Choroid plexus epithelial cell (primary cell): ENCODE measurements at places on chromosomes 2 and 18.

GRCh38 chr2:237514474-237515130 is 27.6 kb downstream of the MLPH start:
- no peak for DNase-seq

- DNase-seq, result no peak
These were observed 48.2 kb downstream of the LIPG start for GRCh38 chr18:49610022-49610445.

GRCh38 chr18:24731981-24732380 is 271.5 kb downstream of the HRH4 start:
- DNase-seq, result no peak

DNA sequence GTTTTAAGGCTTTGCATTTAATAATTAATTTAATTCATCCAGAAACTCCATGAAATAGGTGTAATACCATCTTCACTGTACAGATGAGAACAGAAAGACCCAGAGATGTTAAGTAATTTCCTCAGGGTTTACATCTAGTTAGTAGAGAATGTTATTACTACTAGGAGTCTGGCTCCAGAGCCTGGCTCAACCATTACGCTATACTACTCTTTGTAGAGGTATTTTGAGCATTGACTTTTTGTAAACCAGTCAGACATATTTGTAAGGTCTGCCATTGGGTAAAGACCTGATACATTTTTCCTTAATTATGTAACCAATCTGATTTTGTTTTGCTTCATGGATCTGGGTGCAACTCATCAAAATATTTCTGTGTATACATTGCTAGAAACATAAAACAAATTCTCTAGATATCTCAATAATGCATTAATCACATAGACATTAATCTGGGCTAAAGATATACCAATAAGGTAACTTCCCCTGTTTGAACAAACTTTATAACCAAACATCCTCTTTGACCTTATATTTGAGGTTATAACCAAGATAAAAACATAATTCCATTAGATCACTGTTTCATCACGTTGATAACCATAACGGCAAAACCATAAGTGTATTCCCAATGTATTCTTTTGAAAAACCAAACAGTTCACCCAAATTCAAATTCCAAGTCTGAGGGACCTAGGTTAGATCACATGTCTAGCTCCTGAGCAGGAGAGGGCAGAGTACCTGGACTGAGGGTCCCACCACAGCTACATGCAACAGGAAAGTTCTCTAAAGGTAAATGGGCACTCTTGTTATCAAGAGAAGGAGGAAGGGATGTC is 135.0 kb downstream of the IKZF2 start:
- DNase-seq, result no peak

- DNase-seq, result no peak
These were observed 135.2 kb downstream of the HRH4 start for GRCh38 chr18:24595561-24596031.

DNA sequence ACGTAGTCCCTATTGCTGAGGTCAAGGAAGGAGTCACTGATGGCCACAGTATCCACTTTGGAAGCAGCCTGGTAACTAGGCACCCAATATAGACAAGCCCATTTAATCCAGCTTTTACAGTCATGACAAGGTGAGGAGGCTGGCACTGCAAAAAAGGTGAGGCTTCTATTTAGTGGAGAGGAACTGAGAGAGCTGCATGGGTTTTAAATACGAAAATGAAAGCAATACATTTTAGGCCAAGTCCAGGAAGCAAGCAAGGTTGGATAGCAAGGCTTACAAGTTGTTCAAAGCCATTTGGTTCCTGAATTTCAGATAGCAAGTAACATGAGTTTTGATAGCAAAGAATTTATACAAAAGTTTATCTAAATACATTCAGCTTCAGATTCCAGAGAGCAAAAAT is 80.4 kb downstream of the SGPP2 start:
- no peak for DNase-seq

GRCh38 chr2:86285571-86285970 is 51.9 kb downstream of the REEP1 start:
- no peak for DNase-seq

GRCh38 chr2:30148850-30149249 is 2.0 kb downstream of the YPEL5 start:
- no peak for DNase-seq

DNA sequence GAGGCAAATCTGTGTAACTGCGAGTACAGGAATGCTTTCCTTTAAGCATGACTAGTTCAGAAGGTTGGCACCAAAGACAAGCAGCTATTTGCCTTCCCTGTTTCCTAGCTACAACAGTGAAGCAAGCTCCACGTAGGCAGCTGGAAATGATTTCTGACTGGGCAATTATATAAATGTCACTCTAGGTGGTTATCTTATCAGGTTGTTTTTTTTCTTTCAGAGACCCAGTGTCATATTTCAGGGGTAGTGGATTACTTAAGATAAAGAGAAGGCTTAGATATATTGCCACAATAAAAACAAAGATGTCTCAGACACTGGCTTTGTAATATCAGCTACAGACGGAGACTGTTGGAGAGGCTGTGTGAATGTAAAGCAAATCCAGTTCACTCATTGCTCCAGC is 748.9 kb upstream of the NXPH2 start:
- DNase-seq, result peak; percentile 2

GRCh38 chr2:228987441-228988155 is 283.5 kb downstream of the PID1 start:
- DNase-seq, result no peak

DNA sequence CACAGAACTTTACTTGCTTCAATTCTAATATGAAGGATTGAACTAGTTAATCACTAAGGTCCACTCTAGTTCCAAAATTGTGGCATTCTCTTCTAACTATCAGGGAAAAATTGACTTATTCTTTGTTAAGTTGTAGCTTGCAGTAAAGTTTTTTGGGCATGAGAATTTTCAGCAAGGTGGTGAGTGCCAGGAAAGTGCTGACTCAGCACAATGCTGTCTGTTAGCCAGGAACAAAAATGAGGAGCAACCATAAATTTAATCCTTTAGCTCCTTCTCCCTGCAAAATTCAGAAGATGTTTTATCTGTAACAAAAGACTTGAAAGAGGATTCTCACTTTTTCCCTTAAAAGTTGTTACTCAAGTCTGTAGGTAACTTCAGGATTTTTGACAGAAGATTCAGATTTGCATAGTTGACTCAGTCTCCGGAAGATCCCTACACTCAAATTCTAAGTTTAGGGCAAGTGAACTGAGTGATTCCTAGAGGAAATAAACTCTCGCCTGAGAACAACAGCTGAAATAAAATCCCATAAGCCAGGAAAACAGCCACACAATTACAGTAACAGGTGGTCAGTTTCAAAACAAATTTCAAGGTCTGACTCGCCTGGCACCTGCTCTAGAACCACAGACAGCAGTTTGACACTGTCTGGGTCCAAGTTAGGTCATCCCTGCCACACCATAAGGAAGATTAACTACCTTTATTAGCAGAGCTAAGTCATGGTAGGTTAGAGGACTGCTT is 20.2 kb upstream of the DARS1 start:
- no peak for DNase-seq

- peak; percentile 72 for DNase-seq
These were observed 151.2 kb downstream of the FMNL2 start for GRCh38 chr2:152485954-152486736.

GRCh38 chr2:211846714-211847113 is 691.9 kb downstream of the ERBB4 start:
- DNase-seq, result no peak

DNA sequence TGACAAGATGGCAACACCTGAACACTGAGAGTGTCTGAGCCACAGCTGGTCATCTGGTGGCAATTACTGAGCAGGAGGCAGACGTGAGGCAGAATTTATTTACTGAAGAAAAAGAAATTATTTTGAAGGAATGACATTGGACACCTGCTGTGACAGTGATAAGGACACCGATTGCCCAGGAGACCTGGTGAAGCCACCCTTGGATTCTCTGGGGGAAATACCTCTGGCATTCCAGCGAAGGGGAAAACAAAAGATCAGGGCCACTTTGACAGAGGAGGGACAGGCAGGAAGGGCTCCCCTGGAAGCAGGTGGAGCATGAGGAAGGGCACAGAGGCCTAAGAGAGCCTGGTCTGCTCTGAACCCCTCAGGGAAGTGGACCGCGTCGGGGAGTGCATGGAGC is 85.4 kb upstream of the ALPP start:
- DNase-seq, result no peak

GRCh38 chr2:222518570-222519381 is 94.4 kb downstream of the SGPP2 start:
- DNase-seq, result peak; percentile 67

DNA sequence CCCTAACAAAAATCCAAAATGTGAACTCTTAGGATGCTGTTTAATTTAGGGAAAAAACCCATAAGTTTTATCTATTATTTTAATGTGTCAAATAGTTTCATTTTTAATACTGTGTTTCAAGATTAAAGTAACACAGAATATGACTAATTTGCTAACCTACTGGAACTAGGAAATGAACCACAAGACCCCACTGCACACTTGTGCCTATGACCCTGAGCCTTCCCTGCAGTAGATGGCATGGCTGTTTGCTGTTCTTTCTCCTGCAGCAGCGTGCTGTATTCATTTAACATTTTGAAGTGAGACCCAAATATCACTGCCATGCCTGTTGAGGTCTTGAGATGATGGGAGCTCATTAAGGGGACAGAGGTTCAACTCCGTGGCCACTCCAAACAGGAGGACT is 565.2 kb upstream of the NRP2 start:
- DNase-seq, result no peak

- DNase-seq, result no peak
These were observed 109.0 kb upstream of the CXCR4 start for GRCh38 chr2:136226903-136227302.

DNA sequence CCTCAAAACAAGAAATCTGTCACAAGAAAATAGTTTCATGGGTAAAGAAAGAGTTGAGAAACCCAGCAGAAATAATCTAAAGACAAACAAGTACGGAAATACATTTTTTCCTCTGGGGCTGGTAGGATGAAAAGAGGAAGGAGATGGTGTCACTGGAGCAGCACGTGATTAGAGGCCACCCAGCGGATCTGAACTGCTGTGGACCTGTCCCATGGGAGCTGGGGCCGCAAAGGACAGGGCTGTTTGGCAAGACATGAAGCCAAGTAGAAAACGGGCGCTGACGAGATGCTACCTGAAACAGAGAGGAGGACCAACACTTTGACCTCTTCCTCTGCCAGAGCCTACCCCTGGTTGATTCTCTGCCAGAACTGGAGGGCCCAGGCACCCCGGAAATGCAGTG is 295.4 kb upstream of the ATP5MC3 start:
- DNase-seq, result no peak

DNA sequence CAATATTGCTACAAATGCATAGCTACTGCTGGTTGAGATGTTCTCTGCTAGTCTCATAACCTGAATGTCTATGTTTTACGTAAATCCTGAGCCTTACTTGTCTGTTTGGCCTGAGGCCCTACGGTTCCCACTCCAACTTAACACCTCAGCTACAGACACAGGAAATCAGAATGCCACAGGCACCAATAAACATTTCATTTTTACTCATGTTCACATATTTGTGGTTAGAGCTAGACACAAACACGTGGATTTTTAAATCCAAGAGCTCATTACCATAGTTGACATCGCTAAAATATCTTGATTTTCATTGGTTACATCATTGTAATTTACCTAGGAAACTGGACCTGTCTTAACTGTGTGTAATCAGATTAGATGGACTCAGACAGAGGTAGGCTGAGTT is 263.8 kb upstream of the CDH19 start:
- DNase-seq, result peak; percentile 5

GRCh38 chr18:42412281-42412680 is 457.2 kb downstream of the PIK3C3 start:
- DNase-seq, result no peak

- DNase-seq, result no peak
These were observed 144.0 kb downstream of the EML6 start for GRCh38 chr2:54867457-54867856.

- peak; percentile 32 for DNase-seq
These were observed 1.7 kb downstream of the SLC8A1 start for GRCh38 chr2:40450066-40450795.

GRCh38 chr2:203340791-203341487 is 12.7 kb downstream of the ABI2 start:
- peak; percentile 82 for DNase-seq

DNA sequence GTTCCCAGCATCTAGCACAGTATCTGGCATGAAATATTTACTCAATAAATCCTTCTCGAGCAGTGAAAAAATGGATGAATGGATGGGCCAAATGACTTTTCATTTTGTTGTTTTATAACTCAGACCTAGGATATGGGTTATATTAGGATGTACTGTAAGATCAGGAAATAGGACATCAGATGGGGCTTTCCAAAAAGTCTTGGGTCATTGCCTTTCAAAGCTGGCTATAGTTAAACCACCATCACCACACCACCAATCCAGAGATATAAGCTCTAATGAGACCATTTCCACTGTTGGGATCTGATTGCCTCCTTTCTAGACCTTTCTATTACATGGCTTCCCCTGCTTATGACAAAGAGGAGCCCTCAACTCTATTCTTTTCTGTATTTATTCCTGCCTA is 525.0 kb upstream of the TCF4 start:
- DNase-seq, result no peak

- peak; percentile 40 for DNase-seq
These were observed 46.6 kb downstream of the TAF1B start for GRCh38 chr2:9889812-9890261.

DNA sequence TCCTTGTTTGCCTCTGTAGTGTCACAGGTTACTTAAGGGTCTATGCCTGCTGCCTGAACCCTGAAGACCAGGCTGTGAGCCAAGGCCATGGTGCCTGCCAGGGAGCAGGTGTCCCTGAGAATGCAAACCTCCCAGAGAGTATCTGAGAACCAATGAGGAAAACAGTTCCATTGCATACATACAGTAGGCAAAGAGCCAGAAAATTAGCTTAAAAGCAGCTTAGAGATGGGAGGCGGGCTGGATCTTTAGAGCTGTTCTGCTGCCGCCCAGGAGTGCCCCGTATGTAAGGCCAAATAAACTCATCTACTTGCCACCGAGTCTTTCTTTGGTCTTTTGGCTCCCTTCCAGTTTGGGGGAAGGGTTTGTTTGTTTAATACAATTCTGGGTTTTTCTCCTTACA is 327.9 kb downstream of the CLIP4 start:
- DNase-seq, result no peak

DNA sequence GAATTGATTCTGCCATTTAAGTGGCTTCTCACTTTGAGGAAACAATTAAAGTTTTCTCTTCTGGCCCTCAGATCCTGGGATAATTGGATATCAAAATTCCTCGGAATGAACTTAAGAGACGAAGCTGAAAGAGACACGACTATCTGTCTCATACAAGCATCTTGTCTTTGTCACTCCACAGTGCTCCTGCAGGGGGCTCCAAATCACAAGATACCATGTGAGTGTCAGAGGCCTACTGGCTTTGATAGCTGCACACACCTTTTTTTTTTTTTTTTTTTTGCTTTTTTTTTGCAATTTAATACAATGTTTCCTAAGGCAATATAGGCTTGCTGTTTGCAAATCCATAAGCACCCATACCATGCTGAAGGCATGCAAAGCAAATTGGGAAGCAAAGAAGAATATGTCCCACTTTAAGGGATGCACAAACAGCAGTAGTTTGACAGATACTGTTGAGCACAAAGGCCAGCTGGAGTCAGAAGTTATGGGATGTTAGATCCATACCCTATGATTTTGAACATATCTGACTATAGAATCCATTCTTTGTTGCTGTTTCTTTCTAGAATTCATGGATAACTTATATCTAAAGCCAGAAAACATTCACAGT is 109.0 kb upstream of the CBLN2 start:
- peak; percentile 65 for DNase-seq

GRCh38 chr18:12308386-12309100 is 502 bp downstream of the TUBB6 start:
- DNase-seq, result peak; percentile 91
